NCI-H510A (cell line): ENCODE measurements at places on chromosomes 4 and X.
A peak's percentile ranks its signal among the peaks of the same experiment; 100 is the strongest.

GRCh38 chr4:171676555-171677215 lies 136.5 kb upstream of the GALNTL6 start:
- peak; percentile 38 for DNase-seq

DNA sequence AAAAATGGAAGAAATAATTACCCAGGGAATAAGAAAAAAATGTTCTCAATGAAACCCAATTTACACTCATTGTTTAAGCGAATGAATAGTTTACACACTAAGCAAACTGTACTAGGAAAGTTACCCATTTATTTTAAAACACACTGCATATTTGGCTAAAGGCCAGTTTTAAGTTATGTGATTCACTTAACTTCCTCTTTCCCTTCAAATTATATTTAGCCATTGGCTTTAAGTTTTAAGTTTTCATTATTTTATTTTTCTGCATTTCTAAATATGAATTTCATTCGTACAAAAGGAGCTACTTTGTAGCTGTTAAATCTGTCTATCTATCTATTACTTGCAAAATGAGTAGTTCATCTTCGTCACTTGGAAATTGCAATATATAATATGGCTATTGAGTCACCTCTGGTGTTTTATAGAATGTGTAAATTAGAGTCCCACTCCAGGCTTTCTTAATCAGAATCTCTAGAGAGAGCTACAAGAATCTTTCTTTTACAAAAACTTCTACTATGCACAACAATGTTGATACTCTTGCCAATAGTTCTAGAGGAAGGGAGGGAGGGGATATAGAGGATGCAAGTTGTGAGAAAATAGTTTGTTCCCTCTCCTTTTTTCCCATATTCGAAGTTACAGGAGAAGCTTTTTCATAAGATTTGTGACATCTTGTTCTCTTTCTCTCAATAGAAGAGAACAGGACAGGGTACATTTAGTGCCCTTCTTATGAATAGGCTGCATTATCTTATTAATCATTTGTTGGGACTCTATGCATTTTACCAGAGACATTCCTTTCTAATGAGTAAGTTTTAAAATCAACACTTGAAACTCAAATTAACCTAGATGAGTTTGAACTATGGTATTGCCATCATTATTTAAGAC lies 41.8 kb downstream of the SULT1B1 start:
- DNase-seq = no peak

DNA sequence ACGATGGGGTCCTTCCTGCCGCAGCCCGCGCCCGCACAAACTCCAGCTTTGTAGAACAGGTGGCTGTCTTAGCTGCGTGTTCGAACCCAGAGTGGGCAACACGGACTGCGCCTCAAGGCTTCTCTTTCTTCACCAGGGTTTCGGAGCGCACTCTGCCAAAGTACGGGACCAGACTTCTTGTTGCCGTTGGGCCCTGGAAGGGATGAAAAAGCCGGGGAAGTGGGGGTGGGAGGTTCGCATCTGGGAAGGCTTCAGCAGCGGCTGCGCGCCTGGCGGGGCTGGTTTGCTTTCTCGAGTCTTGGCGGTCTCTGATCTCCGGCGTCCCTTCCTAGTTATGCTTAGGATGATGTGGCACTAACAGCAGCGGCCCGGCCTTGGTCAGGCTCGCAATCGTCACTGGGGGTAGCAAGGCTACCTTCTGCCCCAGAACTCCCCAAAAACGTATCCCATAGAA lies 673 bp downstream of the PARM1 start:
- peak; percentile 11 for DNase-seq

DNA sequence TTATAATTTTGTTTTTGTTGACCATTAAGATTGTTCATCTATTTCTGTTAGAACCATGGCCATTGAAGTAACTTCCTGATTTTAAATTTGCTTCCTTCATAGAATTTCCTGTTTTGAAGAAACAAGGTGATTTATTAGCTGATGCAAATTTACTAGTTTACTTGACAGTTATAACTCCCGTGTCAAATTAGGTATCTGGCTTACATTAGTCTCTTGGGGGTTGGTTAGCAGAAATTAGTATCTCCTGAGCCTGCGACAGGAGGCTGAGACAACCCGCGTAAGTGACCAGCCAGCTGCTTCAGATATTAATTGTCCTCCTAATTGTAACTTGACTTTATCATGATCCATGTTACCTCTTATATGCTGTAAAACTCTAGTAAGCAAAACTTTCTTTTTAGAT lies 154.3 kb downstream of the CFAP299 start:
- no peak for DNase-seq

GRCh38 chr4:184058026-184058425 lies 152.9 kb downstream of the STOX2 start:
- no peak for DNase-seq

GRCh38 chr4:155759372-155760252 lies 791 bp downstream of the GUCY1B1 start:
- peak; percentile 3 for DNase-seq

DNA sequence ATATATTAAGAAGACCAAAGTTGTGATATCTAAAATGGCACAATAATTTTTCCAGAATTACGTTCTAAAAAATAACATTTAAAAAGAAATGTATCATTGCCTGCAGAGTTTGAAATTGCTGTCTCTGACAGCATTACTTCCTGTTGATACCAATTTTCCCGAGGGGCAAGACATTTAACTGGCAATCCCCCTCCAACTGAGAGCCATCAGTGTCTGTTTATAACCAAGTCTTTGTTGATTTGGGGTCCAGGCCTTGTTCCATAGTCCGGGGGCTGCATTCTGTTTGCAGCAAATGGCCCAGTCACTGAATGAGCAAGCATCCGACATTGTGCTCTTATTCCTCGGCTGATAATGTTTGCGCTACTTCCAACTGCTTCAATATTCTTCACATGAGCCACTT lies 231.5 kb downstream of the NAF1 start:
- DNase-seq = no peak

GRCh38 chr4:106034220-106034619 lies 138.9 kb downstream of the NPNT start:
- no peak for DNase-seq

GRCh38 chr4:185263419-185263818 lies 54.0 kb downstream of the SNX25 start:
- DNase-seq = no peak

DNA sequence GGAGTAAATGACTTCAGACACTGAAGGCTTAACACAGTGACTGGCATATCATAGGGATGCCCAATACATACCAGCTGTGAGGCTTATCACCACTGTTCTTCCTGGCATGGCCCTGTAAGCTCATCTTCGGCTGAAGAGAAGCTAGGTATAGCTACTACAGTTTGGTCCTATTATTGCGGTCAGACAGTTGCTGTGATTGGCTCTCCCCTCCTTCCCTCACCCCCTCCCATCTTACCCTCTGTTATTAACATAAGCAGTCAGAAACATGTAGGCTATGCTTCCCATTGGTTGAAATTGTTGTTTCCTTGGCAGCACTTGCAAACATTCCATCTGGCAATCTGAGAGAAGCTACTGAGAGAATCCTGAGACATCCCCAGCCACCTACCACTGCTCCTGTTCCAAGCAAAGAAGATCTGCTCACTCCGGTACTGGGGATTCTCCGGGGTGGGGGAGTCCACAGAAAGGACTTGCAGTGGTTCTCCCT lies at the start of gene AKAP14:
Gene AKAP14, plus strand, starts transcription at position 51 of the 484 bp plus-strand sequence. CDS start 7,331 bp downstream, outside the sequence.
- DNase-seq = no peak

DNA sequence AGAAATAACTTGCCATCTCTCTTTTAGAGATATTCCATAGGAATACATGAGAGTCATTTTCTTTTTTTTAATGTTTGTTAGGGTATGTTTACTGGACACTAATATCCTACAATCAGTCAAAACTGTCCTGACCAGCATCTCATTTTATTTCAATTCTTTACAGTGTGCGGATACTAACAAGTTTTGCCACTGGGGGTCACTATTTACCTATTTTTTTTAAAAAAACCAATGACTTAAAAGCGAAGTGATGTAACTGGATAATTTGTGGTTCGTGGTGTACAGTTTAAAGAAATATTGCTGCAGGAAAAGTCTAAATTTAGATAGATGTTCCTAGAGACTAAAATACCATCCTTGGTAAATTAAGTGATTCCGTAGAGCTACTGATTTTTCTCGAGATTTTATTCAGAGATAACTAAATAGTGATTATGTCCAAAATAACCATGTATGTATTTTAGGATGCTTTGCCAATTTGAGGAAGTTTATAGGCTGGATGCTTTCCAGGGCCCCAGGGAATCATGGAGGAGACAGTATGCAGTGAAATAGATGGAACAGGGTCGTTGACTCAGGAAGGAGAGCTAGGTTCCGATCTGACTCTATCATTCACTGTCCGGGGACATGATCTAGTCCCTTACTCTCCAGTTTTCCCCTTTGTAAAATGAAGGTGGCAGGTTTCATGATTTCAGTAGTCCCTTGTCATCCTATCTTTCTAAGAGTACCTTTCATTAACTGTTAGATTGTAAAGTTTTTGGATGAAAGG lies 34.0 kb upstream of the GNPDA2 start:
- no peak for DNase-seq

GRCh38 chrX:10828036-10828435 lies 207.7 kb upstream of the MID1 start:
- no peak for DNase-seq

GRCh38 chrX:71619193-71619592 lies 882 bp upstream of the CXCR3 start:
- no peak for DNase-seq

DNA sequence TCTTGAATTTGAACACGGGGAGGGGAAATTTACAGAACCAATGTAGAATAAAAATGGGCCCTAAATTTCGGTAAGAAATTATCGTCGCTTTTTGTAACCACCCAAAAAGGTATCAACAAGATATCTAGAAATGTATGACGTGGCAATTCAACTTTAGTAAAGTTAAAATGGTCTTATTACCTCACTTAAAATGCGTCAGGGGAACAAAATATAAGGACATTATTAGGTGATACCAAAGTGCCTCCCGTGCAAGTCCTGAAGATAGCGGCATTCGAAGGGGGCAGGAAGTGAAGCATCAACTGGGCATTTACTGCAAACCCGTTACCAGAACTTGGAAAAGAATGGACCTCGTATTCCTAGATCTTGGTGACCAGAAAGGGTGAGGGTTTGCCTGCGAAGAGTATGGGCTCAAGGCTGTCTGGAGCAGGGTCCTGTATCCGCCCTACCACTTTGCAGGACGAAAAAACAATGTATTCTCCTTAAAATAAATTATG lies 980 bp downstream of the AP1S2 start:
- no peak for DNase-seq

DNA sequence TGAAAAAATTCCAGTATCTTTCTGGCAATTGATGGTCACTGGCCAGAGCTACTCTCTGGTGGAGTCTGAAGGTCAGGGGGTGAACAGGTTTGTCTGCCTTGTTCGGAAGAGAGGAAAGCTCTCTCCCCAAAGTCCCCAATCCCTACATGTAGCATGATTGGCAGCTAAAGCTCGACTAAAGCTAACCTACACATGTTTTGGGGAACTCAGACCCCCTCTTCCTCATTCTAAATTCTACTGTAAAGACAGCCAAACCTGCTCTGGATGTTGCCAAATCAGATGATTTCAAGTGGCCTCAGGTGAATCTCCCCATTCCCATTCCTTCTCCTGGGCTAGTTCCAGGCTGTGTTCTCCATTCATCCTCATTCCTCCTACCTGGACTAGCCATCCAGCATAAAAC lies 84.1 kb downstream of the MSN start:
- DNase-seq = no peak

DNA sequence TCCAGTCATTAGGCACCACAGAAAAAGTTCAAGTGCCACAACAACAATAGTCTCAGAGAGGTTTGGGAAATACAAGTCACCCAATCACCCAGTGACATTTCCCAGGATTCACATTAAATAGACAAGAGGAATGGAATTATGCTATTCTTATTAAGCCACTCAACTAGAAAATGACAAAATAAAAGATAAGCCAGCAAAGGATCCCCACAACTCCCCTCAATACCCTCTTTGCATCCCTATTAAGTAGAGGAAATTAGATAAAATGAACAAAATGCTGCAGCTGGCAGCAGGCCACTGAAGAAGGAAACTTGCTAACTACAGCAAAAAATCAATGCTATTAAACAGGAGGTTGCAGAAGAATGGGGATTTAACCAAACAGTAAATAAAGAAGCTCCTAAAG lies 35.3 kb upstream of the RPS6KA6 start:
- DNase-seq = no peak

DNA sequence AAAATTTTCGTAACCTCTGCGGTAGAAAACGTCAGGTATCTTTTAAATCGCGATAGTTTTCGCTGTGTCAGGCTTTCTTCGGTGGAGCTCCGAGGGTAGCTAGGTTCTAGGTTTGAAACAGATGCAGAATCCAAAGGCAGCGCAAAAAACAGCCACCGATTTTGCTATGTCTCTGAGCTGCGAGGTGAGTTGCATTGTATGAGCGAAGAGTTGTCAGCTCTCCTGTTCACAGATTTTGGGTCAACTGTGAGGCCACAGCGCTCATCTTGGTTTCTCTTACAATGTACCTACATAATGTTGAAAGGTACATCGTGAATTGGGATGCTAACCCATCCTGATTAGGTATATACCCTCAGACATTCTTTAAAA lies 486 bp downstream of the CLCN3 start:
- DNase-seq = no peak

GRCh38 chrX:33160273-33160672 lies 51.1 kb downstream of the DMD start:
- DNase-seq = no peak

- no peak for DNase-seq
Measured at GRCh38 chr4:27057053-27057452, 196.4 kb downstream of the STIM2 start.

DNA sequence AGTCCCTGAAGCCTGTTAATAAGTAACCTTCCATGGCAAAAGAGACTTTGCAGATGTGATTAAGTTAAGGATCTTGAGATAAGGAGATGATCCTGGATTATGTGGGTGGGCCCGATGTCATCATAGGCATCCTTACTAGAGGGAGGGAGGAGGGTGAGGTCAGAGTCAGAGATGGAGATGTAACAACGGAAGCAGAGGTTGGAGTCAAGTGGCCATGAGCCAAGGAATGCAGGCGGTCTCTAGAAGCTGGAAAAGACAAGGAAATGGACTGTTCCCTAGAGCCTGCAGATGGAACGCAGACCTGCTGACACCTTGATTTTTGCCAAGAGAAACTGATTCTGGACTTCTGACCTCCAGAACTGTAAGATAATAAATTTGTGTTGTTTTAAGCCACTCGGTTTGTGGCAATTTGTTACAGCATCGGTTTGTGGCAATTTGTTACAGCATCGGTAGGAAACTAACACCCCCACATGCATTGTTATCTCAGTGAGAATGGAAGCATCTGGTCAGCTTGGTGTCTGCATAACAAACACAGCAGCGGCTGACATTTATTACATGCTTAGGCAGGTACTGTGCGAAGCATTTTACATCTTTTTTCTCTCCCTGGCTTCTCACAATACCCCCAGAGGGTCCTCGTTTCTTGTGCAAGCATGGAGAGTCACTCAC lies 55.6 kb downstream of the CLDN34 start:
- DNase-seq = no peak
